Uterus (tissue), 4 donors: ENCODE measurements at places on chromosomes 6 and 20. TPM values are rescaled to one million over a fixed set of nuclear protein-coding genes. Genes with fewer than 3 reads are reported as not detected.

GRCh38 chr6:2665146-2666070, 85.3 kb downstream of the MYLK4 start:
- no peak overlapping the region for H3K27ac ChIP-seq
- no peaks in the 10 kb centered on the region for H3K4me1 ChIP-seq
- DNase-seq = no peak
- H3K36me3 ChIP-seq = no peaks in the 10 kb centered on the region
- H3K4me3 ChIP-seq = no peak overlapping the region
- H3K27me3 ChIP-seq = no peaks in the 10 kb centered on the region

DNA sequence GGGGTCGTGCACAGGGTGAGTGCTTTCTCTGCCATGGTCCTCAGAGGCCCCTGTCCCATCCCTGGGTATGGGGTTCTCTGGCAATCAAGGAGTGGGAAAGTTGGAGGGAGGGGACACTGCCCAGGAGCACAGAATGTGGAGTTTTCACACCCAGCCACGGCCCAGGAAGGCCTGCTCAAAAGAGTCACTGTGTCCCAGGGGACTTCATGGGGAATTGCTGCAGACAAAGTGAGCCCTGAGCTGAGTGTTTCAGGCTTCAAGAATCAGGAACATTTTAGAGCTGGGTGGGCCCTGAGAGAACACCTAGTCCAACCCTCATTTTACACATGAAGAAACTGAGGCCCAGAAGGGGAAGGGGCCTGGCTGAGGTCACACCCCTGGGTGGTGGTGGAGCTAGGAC, 5.7 kb downstream of the MAPK13 start:
- no peaks in the 10 kb centered on the region for H3K4me1 ChIP-seq
- H3K27ac ChIP-seq = no peak overlapping the region
- no peak overlapping the region for H3K4me3 ChIP-seq
- DNase-seq = no peak
- H3K27me3 ChIP-seq = no peaks in the 10 kb centered on the region

DNA sequence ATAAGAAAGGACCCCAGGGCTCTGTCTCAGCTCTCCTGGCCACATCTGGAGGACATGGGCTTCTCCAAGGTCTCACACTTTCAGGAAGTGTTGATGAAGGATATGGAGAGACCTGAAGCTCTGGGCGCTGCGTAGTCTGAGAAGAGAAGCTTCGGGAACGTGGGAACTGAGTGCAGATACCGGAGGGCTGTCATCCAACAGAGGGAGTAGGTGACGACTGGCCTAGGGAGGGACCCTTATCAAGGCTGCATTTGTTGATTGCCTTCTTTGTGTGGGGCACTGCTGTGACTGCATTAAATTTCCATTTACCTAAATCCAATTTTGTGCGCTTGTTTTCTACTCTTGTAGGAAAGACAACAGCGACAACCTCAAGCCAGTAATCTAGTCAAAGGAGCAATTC, 63.4 kb downstream of the PLG start:
- no peak for DNase-seq
- H3K36me3 ChIP-seq = no peaks in the 10 kb centered on the region
- H3K4me1 ChIP-seq = no peaks in the 10 kb centered on the region
- H3K27ac ChIP-seq = no peak overlapping the region
- no peak overlapping the region for H3K4me3 ChIP-seq

ZSWIM3 gene
- total RNA-seq = 3.3 TPM

DNA sequence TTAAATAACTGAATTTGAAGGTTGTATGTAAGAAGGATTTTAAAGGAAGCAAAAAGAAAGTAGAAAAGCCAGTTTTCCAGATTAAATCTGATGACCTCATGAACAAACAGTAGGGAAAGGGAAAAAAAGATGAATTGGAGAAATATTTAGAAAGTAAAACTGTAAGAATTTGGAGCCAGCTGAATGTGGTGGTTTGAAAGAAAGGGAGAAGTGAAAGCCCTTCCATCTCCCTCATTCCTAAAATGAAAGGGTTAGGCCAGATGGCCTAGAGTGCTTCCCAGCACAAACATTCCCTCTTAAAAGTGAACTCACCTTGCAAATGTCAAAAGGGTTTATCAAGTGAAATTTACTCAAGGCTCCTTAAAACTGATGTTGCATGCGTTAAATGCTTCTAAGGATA, 139.3 kb upstream of the COL21A1 start:
- H3K4me3 ChIP-seq = no peak overlapping the region
- H3K27ac ChIP-seq = peak overlapping the region; percentile 6
- H3K36me3 ChIP-seq = no peaks in the 10 kb centered on the region
- no peaks in the 10 kb centered on the region for H3K27me3 ChIP-seq
- H3K4me1 ChIP-seq = no peaks in the 10 kb centered on the region

LAMA2 gene
- 111 TPM for total RNA-seq

NFATC2 gene
- total RNA-seq = 11.9 TPM

- no peak overlapping the region for H3K4me3 ChIP-seq
- no peaks in the 10 kb centered on the region for H3K36me3 ChIP-seq
- H3K27ac ChIP-seq = no peak overlapping the region
- no peaks in the 10 kb centered on the region for H3K27me3 ChIP-seq
Observed at GRCh38 chr20:61902221-61902869, 163.3 kb downstream of the TAF4 start.

DNA sequence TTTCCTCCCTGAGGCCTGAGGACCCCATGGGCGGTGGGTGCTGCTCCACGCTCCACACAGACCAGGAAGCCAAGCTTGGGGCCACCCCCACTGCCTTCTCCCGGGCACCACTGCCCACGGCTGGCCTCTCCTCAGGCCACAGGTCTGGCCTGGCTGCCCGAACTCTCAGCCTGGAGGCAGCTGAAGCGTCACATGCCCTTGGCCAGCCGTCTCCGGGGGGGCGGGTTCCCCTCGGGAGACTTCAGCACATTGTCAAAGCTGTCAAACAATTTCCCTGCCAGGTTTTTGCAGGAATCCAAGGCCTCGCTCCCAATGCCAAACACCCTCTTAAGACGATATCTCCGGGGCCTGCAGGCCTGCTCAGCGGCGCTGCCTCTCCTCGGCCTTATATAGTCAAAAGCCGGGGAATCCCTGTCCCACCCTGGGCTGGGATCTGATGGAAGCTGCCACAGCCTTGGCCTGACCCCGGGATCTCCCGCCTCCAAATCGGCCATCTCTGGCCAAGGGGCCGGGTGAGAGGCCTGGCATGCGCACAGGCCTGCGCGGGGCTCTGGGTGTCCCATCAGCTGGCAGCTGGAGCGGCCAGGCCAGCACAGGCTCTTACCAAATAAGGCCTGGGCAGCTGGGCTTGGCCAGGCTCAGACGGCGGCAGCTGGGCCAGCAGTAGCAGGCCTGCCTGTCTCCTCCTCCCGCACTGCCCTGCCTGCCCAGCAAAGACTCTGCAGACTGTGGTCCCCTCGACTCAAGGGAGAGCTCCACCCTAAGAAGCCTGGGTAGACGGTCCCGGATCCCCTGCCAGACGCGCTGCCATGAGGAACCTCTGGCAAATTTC, 49.7 kb downstream of the RBM38 start:
- no peaks in the 10 kb centered on the region for H3K36me3 ChIP-seq
- H3K4me1 ChIP-seq = peaks cover 5% of the 10 kb centered on the region
- peak overlapping the region; percentile 92 for H3K27ac ChIP-seq
- no peak overlapping the region for H3K4me3 ChIP-seq
- peak; percentile 88 for DNase-seq
- no peaks in the 10 kb centered on the region for H3K27me3 ChIP-seq

DNA sequence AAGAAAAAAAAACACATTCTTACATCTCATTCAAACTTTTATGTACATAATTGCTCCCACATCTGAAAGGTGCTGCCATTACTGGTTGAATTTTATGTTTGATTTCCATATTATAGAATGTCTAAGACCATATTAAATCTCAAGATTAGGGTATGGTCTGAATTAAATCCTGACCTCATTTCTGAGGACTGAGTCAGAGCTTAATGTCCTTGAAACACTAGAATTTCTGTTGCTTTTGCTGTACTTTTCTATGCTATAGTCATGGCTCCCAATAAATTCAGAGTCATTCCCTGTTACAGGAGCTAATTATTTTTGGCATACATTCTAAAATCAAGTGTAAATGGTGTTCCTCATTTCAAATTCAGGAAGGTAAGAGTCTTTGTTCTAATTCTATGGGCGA, 285.3 kb upstream of the MANEA start:
- H3K4me1 ChIP-seq = no peaks in the 10 kb centered on the region
- DNase-seq = no peak
- H3K27ac ChIP-seq = no peak overlapping the region
- no peaks in the 10 kb centered on the region for H3K27me3 ChIP-seq
- no peak overlapping the region for H3K4me3 ChIP-seq

CCM2L gene
- total RNA-seq = 21.9 TPM

B3GAT2 gene
- not detected for total RNA-seq
